ENCODE measurements at places on chromosomes 4 and X.
A peak's percentile ranks its signal among the peaks of the same experiment; 100 is the strongest.

DNA sequence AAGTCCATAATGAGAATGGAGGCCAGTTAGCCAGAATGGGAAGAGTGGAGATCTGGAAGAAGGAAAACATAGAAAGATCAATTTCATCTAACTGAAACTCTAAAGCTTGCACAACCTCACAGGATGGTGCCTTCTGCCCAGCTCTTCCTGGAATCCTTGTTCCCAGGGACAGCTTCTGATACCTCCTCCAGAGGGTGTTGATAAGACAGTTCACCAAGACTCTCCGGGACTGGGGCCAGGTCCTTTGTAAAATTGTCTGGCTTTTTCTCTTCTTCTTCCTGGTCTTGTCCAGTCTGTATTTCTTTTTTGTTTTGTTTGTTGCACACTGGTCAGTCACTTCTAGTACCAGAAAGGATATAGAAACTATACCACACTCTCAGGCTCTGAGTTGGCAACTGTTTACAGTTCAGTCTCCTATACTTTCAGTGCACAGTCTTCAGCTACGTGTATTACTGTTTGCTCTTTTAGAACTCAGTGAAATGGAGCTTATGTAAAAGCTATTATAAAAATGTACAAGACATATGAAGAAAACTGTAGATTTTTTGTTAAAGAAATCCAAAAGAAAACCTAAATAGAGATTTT is 142.8 kb upstream of the RPL34 start:
- DNase-seq, result no peak

DNA sequence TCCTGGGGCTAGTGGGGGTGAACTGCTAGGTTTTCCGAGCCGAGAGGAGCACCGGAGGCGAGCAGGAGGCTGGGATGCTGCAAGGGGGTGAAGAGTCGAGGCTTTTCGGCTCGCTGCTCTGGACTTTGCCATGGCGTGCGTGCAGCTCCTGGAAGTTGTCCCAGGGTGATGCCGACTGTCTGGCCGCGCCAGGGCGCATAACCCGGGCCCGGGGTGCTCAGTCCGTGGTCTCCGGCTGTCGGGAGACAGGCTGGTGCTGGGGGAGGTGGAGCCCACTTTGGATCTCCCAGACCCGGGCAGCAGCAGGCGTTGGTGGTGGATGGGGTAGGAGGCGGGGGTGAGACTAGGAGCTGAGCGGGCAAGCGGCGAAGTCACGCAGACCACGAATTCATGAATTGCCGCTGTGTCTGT is 793 bp downstream of the GRIA3 start:
- DNase-seq, result peak; percentile 15

GRCh38 chrX:145821291-145821897 is 3.8 kb downstream of the SLITRK2 start:
- DNase-seq, result no peak

- DNase-seq, result no peak
These were observed 34.7 kb downstream of the MSL3 start for GRCh38 chrX:11792461-11793421.

DNA sequence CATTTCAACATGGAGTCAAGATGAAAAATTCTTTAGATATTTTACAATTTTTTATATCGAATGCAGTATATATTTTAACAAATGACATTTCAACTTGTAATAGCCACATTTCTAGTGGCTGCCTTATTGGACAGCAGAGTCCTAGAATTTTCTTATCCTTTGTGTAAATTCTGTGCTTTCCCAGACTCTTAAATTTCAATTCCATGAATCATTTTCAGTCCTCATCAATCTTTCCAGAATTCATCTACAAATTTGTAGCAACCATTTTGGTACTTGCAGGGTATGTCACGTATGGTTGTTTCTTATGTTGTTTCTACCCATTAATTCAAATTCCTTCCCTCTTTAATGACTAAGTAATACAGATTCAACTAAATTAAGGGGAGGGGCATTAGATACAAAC is 2.7 kb downstream of the PAICS start:
- no peak for DNase-seq

- no peak for DNase-seq
These were observed 323.6 kb upstream of the DIPK2B start for GRCh38 chrX:45524296-45524695.

DNA sequence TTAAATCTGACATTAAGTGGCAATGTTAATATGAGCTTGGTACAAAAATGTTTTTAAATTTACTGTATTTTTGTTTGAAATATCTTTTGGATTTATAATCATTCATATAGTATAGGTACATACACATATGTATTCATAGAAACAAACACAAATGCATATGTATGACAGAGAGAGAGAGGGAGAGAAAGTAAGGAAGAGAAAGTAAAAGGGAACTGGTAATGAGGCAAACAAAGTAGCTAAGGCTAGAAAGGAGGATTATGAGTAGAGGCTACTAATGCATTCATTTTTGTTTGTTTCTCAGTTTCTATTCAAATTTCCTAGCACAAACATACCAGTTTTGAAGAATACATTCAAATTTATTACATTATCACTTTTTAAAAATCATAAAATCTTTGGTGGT is 132.4 kb downstream of the GLRA3 start:
- no peak for DNase-seq

- no peak for DNase-seq
These were observed 382.4 kb upstream of the GALNT7 start for GRCh38 chr4:172786039-172786792.

DNA sequence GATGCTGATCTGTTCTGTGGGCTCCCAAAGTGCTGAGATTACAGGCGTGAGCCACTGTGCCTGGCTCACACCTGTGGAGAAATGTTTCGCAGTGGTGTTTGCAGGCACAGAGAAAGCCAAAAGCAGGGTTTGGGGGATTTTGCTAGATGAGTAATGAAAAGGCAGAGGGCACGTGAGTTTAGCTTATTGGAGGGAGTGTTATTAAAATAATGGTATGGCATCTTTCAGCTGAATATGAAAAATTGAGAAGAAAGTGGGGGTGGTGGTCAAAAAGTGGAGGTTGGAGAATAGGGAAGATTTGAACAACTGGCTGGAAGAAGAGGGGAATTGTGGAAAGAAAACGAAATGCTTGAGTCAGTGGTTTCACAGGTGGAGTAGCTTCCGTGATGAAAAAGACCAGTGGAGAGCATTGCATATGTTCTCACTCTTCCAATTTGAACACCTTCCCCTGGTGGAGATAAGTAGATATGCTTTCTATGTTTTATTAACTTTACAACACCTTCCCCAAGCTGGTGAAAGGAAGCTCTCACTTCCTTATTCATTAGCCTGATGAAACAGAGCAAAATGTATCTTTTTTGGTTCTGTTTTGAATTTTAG is 1.1 kb upstream of the CHST7 start:
- no peak for DNase-seq

GRCh38 chr4:168739886-168740285 is 243.0 kb downstream of the PALLD start:
- DNase-seq, result no peak

DNA sequence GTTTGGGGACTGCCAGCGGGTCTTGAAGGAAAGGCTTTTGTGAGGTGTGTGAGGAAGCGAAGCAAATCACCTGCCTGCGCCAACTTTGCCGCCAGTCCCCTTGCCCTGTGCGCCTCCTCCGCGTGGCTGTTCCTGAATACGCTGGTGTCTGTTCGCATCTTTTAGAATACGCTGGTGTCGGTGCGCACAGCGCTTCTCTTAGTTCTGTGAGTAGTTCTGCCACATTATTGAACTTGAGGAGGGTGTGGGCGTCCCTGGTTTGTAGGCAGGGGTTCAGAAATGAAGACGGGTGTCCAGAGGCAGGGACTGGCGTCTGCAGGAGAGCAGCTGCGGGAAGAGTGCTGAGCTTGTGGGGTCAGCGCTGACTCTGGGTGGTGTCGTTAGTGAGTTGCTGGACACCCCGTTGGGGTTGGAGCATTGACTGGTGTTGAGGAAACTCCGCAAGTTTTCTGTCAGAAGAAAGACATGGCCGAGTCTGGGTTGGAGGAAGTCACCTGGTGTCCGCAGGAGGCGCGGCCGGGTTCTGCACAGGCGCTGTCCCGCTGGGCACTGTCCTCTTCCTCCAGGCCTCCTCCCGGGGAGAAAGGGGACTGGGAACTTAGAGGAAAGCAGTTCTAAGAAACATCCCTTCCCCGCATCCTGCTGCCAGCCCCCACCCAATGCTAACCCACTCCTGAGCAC is 930 bp downstream of the ZNF718 start:
- DNase-seq, result no peak

DNA sequence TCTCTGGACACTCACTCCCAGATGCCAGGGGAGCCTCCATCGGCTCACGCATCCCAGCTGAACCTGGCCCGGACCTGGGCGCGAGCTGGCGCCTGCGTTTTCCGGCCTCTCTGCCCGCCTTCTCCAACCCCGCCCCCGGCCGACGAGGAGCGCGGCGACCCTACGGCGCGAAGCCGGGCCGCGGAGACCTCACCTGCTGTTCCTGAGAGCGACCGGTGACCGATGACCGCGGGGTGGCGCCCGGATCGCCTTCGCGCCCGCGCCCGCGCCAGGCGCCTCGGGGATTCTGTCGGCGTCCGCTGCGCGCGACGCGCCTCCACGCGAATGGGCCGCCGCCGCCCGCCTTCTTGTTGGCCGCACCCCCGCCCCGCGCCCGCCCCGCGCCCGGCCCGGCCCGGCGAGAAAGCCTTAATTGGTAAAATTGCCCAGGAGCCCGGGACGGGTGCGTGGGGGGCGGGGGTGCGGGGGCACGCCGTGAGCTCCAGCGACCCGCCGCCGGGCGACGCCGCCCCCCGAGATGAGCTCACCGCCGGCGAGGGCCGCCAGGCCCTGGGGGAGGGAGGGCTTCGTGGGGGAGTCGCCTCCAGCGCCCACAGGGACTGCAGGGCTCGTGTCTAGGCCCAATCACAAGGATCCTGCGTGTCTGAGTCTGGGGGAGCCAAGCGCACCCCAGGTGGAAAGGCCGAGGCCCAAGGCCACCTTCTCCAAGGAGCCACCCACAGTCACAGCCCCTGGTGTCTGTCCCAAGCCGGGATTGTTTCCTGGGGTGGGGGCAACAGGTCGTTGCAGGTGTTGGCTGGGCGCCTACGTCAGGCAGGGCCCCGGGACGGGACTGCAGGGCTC is at the start of gene FLNA:
TSS of gene FLNA (minus strand) at position 322 of the 843 bp plus-strand sequence. CDS start 3,389 bp downstream, outside the sequence.
- no peak for DNase-seq

- peak; percentile 21 for DNase-seq
These were observed 303.9 kb upstream of the GATB start for GRCh38 chr4:152064753-152065152.

DNA sequence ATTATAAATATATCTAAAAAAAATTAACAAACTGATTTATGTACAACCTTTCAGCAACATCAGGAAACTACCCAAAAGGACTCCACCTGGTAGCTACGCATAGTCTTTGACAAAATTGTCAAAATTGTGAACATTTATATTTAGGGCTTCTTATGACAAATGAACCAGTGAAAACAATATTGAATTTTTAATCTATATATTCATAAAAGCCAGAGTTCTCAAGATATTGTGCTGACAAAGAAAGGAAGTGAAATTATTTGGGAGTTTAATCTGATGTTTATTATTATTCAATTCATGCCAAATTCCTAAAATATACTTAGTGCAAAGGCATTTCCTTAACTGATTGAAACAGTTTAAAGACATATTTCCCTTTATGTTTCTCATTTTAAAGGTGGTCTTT is 5.3 kb upstream of the SULT1B1 start:
- DNase-seq, result no peak

DNA sequence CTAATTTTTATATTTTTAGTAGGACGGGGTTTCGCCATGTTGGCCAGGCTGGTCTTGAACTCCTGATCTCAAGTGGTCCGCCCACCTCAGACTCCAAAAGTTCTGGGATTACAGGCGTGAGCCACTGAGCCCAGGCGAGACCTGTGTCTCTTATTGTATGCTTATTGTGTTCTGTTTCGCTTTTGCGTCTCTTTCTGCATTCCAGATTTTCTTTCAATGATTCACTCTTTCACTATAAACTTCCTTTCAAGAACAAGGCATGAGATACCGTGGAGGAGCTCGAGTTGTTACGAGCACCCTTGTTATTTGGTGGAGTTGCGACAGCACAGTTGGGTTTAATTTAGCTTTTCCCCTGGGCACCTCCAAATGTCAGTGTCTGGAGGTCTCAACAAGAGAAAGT is 366.7 kb upstream of the FAT1 start:
- no peak for DNase-seq

- no peak for DNase-seq
These were observed 44.0 kb downstream of the SCD5 start for GRCh38 chr4:82754513-82755165.

DNA sequence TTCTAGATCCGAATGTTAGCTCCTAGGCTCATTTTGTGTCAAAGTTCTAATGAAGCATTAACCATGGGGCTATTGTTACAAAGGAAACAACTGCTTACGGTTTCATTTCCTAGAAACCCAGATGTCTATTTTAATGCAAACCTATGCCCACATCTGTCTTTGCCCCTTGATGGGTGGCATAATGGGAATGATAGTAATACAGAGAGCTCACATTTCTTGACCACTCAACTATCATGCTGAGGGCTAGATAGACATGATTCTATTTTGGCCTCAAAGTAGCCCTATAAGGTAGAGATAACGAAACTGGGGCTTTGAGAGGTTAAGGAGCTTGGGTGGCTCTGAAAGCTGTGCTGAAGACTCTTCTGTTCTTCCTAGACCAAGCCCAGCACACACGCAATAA is 1.9 kb downstream of the TLR7 start:
- no peak for DNase-seq

DNA sequence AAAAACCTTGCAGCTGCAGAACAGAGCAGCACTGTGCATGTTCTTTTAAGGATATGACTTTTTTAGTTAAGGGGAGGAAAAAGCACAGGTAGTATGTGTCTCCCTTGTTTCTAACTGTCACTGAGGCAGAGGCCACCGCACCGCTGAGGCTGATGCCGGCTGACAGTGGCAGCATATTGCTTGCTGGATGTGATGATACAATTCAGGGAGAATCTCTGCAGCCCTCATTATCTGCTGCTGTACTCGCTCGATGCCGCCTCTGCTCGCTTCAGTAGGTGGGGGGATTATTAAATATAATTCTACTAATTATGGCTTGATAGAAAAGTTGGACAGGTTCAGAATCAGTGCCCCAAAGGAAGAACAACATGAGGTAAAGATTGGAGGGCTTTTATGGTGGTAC is 378.8 kb upstream of the NOCT start:
- no peak for DNase-seq

GRCh38 chr4:74202062-74202586 is 44.2 kb downstream of the MTHFD2L start:
- no peak for DNase-seq

GRCh38 chr4:73701116-73701515 is 39.3 kb upstream of the CXCL8 start:
- DNase-seq, result no peak

GRCh38 chrX:67734111-67734753 is 190.4 kb downstream of the AR start:
- DNase-seq, result no peak

Measured in D721Med (cell line).